ENCODE measurements at places on chromosomes 3 and 15.

DNA sequence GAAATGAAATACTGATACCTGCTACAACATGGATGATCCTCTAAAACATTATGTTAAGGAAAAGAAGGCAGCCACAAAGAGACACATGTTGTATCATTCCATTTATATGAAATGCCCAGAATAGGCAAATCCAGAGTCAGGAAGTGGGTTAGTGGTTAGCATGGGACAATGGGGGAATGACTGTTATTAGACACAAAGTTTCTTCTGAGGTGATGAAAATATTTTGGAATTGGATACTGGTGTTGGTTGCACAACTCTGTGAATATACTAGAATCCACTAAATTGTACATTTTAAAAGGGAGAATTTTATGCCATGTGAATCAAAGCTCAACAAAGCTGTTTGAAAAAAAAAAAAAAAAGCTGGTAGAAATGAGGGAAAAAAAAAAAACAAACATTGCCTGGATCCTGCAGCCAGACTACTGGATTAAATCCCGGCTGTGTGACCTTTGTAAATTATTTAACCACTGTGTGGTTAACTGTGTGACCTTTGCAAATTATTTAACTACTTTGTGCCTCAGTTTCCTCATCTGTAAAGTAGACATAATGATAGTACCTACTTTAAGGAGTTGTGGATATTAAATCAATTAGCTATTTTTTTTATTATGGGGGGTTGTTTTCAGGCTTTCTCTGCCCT lies 75.6 kb upstream of the PRICKLE2 start:
- no peak for DNase-seq

DNA sequence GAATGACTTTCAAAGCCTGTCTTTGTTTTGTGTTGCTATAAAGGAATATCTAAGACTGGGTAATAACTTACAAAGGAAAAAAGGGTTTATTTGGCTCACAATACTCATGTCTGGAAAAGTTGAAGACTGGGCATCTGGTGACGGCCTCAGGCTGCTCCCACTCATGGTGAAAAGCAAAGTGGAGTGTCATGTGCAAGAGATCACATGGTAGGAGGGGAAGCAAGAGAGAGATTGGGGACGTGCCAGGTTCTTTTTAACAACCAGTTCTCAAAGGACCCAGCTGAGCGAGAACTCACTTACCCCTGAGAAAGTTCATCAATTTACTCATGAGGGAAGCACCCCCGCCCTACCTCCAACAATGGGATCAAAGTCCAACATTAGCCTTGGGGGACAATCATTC lies 929.4 kb downstream of the ROBO1 start:
- no peak for DNase-seq

GRCh38 chr3:89560568-89560967 lies 453.1 kb downstream of the EPHA3 start:
- DNase-seq = no peak

- DNase-seq = no peak
These were observed 165.2 kb downstream of the KCNAB1 start for GRCh38 chr3:156285626-156286025.

DNA sequence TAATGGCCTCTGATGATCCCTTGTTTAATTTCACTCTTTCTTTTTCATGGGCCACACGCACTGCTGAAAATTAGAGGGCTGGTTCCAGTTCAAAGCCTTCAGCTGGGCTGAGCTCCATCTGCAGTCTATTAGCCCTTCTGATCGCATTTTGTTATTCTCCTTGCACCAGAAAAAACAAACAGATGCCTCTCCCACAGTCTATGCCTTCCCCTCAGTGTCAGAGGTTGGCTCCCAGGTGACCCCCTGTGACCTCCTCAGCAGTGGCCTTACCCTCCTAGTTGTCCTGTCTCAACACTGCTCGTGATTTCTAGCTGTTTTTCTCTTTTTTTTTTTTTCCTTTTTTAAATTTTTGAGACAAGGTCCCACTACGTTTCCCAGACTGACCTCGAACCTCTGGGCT lies 77.1 kb upstream of the PRTG start:
- no peak for DNase-seq

DNA sequence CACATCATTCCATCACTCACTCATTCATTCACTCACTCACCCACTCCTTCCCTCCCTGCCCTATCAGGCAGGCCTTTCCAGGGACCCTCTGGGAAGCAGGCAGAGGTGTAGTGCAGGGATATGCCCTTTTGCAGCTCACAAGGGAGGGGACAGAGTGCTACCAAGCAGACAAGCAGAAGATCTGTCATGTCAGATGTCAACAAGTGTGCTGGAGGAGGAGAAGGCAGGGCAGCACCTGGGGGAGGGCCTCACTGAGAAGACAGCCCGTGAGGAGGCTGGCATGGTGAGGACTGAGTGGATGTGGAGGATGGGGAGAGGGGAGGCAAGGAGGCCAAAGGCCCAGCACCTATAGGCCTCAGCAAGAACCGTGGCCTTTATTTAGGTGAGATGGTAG lies 15.3 kb downstream of the ABTB1 start:
- no peak for DNase-seq

DNA sequence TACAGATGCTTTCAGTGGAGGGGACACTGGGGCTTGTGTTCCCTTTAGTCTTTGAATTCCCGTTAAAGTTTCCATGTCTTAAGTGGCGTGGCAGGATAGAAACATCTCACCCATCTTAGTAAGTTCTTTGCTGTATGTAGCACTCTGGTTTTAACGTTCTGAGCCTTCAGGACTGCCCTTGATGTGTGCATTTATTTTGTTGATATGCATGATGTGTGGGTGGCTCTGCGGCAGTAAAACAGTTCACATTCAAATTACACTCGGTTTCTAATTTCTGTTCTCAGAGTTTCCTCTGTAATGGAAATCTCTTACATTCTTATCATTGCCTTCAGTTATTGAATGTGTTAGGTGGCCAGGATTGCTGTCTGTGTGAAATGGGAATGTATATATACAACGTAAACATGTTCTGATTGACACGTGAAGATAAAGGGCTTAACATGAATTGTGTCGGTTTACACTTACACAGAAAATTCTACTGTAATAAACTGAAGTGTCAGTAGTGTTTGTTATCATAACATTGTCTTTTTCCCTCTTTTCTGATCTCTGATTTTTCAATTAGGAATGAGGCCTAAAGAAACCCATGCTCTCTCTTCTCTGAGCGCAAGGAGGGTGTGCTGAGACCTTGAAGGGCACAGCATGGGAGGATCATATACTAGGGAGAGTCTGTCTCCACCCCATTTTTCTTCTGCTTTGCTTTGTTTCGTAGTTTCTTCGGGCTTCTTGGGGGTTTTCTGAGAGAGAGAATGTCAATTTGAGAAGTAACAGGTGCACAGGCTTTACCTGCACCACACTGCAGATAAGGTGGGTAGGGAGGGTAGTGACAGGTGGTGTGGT lies 51.5 kb downstream of the IGF1R start:
- DNase-seq = no peak

- DNase-seq = no peak
These were observed 6.1 kb downstream of the SLC51B start for GRCh38 chr15:65051266-65051665.

GRCh38 chr3:125055913-125056745 lies at the start of gene HEG1:
TSS of gene HEG1 (minus strand) at chr3:125055997. CDS start at chr3:125055890, 107 bp downstream.
- DNase-seq = peak; percentile 80

GRCh38 chr3:11587766-11588165 lies 55.9 kb downstream of the VGLL4 start:
- DNase-seq = no peak

- DNase-seq = no peak
These were observed 506.5 kb upstream of the TBL1XR1 start for GRCh38 chr3:177703788-177704187.

GRCh38 chr3:13838421-13838820 lies 41.5 kb downstream of the WNT7A start:
- DNase-seq = no peak

DNA sequence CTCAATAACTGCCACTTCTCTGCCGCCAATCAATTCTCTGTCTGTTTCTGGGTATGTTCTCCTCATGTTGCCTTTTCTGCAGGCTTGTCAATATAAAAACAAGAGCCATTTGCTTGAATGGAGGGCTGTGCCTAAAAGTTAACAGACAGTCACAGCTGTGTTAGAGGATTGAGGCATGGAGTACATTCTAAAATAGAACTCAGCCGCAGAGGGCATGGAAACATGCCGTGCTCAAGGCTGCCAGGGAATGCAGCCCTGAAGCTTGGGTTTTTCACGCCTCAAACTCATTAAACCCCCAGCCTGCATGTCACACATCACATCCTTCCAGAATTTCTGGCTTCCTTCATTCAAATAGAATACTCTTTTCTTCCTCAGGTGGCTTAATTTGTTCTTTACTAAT lies 166.6 kb downstream of the TPRG1 start:
- DNase-seq = no peak

- DNase-seq = no peak
These were observed 682.8 kb upstream of the NR2F2 start for GRCh38 chr15:95647531-95648277.

- no peak for DNase-seq
These were observed 1.2 kb upstream of the ZNF609 start for GRCh38 chr15:64459066-64459781.

DNA sequence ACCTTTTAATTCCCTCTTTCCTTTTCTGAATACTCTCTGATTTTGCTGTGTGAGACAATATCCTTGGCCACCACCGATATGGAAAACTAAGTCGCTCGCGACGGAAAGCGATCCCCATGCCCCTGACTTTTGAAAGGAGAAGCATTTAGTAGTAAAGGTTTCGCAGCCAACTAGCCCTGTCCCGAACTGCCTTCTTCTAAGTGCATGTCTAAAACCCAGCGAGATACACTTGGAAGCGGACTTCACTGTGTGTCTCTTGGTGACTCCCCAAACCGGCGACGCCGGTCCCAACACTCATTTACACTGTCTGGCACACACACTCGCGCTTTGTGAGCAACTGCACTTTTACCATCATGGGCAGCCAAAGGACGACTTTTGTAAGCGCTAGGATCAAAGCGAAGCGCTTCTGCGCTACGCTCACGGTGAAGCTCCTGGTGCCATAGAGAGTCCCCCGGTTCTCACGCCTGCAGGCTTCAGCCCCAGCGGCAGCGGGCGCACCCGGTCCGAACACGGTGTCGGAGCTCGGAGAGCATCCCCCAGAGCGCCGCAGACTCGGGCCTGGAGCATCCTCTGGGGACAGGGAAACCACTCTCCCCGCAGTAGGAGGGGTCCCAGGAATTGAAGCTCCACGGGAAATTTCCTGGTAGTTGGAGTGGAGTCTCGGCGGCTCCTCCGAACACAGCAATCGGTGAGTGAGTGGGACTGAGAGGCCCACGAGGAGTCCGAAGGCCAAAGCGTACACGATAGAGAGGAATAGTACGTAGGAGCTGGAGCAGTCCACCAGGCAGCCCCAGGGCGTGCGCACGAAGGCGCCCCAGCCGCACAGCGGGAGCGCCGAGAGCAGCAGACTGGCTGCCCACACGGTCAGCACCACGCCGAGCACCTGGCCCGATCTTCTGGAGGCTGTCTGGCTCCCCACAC lies 1.4 kb downstream of the GPR149 start:
- no peak for DNase-seq

- no peak for DNase-seq
These were observed 45.9 kb upstream of the RASA2 start for GRCh38 chr3:141440942-141441341.

- no peak for DNase-seq
These were observed 103.8 kb upstream of the UBE2E1 start for GRCh38 chr3:23701716-23702597.

- DNase-seq = no peak
These were observed 31.1 kb downstream of the MME start for GRCh38 chr3:155110996-155111901.

DNA sequence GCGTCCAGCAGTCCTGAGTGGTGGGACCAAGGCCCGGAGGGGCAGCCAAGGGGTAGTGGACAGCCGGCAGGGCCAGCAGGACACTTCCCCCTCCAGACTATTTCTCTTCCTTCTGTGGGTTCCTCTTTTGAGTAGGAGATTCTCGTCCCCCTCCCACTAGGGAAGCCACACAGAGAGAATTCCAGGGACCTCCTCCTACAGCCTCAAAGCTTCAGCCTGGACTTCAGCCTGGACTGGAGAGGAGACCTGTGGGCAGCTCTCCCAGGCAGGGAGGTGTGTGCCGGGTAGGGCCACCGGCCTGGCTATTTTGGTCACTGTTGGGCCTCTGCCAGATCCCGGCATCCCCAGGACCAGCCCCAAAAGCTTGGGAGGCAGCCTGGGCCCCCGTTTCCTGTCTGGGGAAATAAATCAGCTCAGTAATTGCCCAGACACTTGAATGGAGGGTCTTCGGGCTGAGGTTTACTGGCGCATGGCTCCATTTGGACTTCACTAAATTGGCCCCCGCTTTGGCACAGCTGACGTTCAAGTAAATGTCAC lies 1.3 kb downstream of the SLC6A6 start:
- no peak for DNase-seq

- DNase-seq = no peak
These were observed 160.0 kb upstream of the TLE3 start for GRCh38 chr15:70257573-70258248.

- DNase-seq = peak; percentile 39
These were observed 47.4 kb upstream of the CRTC3 start for GRCh38 chr15:90482124-90483011.

- DNase-seq = peak; percentile 66
These were observed 506 bp upstream of the ATP1B3 start for GRCh38 chr3:141875893-141876380.

- no peak for DNase-seq
These were observed 209.0 kb downstream of the SLCO3A1 start for GRCh38 chr15:92062505-92062904.

GRCh38 chr3:32379831-32380500 lies 11.7 kb upstream of the CMTM7 start:
- DNase-seq = no peak

DNA sequence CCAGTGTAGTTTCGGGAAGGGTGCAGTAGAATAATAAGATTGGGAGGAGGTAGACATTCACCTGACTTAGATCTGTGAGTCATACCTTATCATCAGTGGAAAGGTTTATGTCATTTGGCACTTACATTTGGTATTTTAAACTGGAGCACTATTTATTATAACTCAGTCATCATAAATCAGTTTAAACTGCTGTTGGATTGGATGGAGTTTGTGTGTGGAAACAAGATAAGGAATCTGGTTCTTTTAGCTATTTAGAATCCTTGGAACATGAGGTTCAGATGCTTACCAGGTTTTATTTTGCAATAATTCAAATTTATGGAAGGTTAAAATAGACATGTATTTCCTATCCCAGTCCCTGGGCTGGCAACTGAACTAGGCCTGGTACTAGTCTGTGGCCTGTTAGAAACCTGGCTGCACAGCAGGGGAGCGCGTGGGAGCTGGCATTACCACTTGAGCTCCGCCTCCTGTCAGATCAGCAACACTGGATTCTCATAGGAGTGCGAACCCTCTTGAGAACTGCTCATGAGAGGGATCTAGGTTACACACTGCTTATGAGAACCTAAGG lies 34.5 kb downstream of the ZFAND6 start:
- peak; percentile 18 for DNase-seq

- peak; percentile 90 for DNase-seq
These were observed 2.2 kb upstream of the DCAF1 start for GRCh38 chr3:51501833-51502561.

DNA sequence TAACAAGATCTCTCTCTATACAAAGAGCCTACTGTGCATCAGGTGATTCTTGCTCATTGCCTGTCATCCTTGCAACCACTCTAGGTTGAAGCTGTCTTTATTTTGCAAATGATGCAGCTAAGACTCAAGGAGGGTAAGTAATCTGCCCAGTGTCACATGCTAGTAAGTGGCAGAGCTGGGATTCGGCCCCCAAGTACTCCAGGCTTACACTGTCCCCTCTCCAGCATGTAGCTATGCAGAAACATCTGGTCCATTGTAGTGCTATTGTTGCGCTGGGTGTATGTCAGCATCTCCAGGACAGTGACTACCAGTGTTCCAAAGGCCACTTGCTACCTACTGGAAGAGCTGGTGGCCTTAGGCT lies 248.9 kb downstream of the SLCO3A1 start:
- no peak for DNase-seq
